Islet precursor cell (in vitro differentiated cells): ENCODE measurements at places on chromosomes 16 and 17.

DNA sequence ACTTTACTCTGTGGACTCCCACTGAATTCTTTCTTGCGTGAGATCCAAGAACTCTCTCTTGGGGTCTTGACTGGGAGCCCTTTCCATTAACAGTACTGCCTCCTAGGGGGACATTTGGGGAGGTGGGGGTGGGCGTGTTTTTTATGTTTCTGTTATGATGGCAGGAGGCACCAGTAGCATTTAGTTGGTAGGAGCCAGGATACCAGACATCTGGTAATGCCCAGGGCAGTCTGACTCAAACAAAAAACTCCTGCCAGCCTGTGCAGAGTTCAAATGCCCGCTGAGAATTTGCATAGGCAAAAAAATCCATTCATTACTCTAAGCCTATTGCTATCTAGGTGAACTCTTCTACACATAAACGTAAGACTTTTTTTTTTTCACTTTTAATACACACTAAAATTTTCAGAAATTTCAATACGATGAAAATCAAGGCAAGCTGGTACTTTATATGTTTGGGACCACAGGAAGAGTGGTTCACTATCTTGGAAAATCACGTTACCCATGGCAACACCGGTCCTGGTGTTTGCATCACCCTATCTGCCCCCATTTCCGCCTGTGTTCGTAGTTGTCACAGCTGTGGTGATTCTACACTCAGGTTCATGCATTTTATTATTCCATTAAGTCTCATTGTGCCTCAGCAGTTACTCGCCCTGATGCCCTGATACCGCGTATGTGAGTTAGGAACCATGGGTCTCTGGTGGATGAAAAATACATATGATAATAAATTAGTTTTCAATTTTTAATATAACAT lies 121.1 kb upstream of the XYLT1 start:
- DNase-seq: no peak

GRCh38 chr16:68402748-68403040 lies 45.6 kb downstream of the SMPD3 start:
- DNase-seq: peak; percentile 64

GRCh38 chr17:75006653-75007052 lies 5.8 kb upstream of the MRPL58 start:
- no peak for DNase-seq

DNA sequence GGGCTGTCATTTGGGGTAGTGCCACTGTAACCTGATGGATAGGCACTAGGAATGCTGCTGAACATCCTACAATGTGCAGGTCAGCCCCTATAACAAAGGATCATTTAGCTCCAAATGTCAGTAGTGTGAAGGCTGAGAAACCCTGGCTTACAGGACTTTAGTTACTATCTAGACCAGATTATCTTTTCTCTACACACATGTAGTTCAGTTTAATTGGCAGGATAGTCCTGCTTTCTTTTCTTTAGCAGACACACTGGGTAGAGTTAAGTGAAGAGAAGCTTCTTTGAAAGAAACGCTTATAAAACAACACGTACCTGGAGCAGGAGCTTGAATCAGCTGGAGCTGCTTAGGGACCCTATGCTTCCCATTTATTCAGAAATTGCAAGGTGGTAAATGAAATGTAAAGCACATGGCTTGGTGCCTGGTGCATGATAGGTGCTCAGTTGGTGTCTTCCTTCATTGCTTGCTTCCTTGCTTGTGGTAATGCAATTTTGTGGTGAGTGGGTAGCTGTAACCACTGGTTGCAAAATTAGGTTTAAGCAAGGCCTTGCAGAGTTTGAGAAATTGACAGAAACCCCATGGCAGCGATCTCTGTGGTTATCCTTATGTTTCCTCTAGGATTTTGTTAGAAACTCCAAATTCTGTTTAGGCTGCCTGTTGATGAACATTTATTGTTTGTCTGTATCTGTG lies 9.4 kb downstream of the METTL9 start:
- peak; percentile 29 for DNase-seq

DNA sequence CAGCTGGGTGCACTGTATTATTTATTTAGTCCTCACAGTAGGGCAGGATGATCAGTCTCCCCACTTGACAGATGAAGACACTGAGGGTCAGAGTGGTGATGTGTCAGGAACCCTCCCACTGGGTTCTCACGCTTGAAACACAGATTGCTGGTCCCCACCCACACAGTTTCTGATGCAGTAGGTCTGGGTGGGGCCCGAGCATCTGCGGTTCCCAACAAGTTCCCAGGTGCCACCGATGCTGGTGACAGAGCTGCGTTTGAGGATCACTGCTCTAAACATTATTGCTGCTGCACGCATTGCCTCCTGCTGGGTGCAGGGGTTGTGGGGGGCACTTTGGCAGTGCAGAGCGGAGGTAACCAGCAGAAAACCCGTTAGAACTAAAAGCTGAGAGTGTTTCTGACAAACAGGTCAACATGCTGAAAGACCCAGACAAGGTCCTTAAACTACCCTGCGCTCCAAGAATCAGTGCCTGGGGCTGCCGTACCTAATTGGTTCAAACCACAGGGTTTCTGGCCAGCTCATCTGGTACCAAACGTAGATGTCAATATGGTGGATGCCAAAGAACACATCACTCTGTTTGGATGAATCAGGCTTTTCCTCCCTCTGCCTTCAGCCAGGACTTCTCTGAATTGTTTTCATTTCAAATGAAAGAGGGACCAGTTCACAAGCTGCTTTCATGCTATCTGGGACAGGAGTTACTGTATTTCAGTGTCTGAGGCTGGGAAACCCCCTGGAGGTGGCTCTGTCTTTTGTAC lies 76.0 kb downstream of the ABCC1 start:
- DNase-seq: peak; percentile 82

DNA sequence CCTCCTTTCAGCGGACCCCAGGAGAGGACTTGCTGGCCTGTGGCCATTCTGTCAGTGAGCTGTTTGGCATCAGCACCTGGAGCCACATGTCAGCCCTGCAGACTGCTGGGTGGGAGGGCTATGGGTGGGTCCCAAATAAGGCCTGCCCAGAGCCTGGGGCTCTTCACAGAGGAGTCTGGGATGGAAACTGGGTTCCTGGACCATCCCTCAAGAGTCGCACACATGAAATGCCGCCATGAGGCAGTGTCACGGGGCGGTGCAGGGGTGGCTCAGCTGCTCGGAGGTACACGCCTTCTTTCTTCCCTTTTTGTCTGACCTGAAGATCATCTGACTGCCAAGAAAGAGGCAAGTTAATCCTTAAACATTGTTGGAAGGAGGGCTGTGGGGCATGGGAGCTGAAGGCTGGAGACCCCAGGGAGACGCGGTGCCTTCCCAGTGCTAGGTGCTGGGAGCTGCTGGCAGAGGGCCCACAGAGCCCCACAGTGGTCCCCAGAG lies 14.8 kb downstream of the MPRIP start:
- DNase-seq: peak; percentile 53

- DNase-seq: no peak
These were observed 90.8 kb upstream of the COX10 start for GRCh38 chr17:13978478-13978877.

DNA sequence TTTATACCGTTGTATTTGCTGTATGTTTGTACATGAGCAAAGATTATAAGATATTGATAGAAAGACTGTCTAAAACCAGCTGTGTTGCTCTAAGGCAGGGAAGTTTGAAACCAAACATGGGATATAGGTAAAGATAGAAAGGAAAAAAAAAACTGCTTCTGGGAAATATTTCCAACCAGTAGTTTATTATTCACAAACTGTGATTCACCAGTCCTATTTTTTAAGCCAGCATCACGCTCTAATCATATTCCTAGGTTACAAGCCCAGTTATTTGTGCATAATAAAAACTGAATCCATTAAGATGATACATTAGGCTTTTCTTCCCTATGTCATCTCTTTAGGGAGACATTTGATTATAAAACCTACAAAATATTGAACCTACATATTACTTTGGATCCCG lies 4.0 kb downstream of the ERN1 start:
- no peak for DNase-seq

DNA sequence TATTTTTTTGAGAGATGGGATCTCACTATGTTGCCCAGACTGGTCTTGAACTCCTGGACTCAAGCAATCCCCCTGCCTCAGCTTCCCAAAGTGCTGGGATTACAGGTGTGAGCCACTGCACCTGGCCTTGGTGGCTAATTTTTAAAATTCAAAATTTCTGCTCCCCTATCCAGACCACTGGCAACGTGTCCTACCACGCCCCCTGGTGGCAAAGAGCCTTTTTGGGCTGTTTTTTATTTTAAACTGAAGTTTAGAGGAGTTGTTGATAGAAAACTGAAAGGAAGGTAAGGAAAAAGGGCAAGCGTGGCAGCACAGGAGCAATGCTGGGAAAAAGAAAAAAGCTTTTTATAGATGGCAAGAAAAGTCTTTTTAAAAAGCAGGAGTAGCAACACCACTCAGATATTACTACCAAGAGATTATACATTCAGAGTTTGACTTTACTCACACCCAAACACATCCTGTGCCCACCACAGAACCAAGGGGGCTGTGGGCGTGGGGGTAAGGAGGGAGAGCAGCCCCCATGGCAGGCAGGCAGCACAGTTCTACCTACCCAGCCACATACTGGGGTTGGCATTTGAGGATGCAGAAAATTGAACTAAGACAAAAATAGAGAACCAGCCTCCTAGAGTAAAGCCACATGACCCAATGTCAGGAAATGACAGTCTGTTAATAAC lies 4.2 kb upstream of the MXRA7 start:
- peak; percentile 77 for DNase-seq

DNA sequence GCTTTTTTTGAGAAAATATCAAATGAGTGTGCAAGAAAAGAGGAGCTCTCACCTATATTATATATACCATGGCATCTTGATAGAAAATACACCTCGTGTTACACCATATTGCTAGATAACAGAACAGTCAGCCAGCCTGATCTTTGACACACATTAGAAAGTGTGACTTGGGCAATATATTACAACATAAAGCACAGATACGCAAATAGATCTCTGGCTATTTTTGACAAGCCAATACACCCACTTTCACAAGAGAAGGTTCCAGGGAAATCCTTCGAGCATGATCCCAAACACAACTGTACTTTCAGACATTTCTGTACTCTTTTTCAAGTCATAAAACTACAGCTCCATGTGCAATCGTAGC lies 9.4 kb downstream of the GGA2 start:
- DNase-seq: no peak

DNA sequence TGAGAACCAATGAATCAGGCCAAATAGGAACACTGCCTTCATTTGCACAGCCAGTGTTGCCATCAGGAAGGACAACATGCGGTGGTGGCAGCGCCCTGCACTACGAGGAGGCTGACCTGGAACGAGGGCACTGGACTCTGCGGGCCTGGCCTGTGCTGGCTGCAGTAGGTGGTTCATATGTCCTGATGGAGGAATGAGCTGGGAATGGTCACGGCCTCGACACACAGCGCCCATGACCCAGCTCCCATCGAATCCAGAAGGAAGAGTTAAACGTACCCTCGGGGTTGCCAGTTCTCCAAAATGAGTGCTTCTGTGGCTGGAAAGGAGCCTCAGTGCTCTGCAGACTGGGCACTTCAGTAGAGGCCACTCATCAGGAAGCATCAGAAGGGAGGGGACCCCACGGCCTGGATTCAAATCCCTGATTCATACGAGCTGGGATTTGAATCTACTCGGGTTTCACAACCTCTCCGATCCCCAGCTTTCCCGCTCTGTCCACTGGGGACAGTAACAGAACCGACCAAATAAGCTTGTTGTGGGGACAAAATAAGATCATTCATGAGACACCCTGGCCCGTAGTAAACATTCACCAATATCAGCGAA lies 85.5 kb downstream of the ZDHHC7 start:
- no peak for DNase-seq

- DNase-seq: peak; percentile 98
These were observed at the start of gene ARMC7 for GRCh38 chr17:75109407-75110233. TSS of gene ARMC7 (plus strand) at chr17:75109969. CDS start at chr17:75110289, 320 bp downstream.

DNA sequence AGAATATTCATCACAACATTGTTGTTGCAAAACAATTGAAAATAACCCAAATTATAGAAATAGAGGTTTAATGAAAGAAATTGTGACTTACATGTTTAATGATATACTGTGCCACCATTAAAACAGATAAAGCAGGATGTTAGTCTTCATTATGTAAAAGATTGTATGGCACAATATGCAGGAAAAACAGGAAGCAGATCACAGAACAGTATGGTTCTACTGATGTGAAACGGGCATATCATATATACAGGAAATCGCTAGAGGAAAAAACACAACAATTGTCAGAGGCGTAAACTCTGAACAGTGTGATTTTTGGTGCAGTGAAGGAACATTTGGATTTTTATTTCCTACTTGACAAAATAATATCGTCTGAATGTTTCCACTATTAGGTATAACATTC lies 22.0 kb downstream of the OR3A1 start:
- no peak for DNase-seq

GRCh38 chr16:57446531-57447185 lies 527 bp downstream of the CIAPIN1 start:
- DNase-seq: no peak

DNA sequence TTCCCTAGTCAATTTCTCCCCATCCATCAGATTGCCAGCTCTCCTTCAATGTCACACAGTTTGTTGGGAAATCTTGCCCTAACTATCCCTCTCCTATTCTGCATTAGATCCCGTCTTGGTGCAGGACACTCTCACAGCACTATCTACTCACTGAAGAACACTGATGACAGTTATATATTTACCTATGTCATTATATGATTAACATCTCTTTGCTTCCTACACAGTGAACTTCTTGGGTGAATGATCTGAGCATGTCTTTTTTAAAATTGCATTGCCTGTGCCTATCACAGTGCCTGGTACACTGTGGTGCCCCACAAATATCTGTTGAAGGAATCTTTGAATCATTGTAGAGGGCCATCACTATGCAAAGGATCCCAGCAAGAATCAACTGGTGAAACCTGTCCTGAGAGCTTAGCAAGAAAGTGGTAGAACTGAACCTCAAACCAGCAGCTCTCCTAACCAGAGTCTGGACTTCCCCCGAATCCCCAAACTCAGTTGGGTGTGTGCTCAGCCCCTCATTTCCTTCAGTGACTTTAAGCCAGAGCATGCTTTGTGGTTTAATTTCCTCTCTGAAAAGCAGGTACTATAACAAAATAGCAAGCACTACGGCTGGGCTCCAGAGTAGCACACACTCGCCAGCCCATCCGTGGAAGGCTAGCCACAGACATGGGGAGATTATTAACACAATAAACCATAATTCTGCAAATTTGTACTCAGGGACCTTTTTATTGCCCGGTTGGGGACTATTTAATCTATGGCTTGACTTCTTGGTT lies 680.7 kb upstream of the SALL1 start:
- no peak for DNase-seq

DNA sequence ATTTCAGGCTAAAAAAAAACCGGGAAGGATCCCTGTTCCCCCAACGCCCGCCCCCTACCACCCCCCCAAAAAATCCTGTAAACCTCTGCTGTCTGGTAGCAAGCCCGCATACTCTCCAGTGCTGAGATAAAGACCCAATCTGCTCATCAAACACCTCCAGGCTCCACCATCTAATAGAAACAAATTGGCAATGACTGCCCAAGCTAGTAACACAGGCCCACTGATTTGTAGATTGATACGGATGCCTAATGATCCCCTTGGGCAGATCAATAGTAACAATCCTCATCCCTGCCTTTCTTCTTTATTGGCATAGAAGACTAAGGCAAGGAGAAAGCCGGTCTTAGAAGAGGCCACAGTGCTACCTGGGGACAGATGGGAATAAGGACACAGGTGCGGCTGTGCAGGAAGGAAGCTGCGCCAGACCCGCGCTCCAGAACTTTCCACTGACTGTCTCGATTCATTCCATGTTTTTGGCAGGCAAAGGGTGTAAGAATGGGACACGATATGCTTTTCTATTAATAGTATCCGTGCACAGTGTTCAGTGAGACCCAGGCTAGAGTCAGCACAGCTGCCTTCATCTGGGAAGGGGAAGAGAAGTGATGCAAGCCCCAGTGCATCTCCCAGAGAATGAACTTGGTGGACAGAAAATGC lies 407.6 kb upstream of the PSMD7 start:
- DNase-seq: no peak
